Stimulated activated CD8-positive, alpha-beta memory T cell treated with anti-CD3 and anti-CD28 coated beads, Interleukin-7, amount 100 ng/mL, for 1 hour (primary cell): ENCODE measurements at places on chromosomes 16 and 17.

DNA sequence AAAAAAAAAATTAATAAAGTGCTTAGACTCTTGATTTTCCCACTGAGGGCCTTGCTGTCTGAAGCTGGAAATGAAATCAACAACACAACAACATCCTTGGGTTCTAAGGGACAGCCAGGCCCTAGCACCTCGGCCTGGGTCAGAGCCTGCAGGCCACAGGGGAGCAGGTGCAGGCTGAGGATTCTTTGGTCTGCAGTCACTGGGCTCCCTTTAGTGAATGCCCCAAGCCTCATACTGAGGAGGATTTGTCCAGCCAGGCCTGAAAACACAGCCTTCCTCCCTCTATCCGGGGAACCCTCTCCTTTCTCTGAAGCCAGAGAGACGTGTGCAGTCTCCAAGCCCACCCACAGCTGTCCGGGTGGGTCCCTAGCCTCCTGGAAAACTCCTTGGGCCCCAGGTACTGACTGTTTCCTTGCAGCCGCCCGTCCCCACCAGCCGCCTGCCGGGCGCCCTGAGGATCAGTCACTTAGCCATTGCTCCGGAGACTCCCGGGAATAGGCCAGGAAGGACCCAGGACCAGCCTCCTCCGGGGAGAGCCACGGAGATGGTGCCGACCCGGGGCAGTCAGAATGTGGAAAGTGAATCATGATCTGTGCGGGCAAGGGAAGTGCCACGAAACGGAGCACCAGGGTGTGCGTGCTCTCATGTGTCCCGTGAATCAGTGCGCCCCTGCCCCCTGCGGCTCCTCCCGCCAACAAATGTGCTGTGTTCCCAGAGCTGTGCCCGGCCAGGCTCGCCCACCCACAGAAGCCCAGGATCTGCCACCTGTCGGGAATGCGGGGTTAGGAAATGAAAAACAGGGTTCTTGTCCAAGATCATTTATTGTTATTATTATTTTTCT is 91.0 kb downstream of the RTN4RL1 start:
- DNase-seq = no peak

GRCh38 chr17:49444384-49444783 is 29.7 kb upstream of the PHB1 start:
- no peak for DNase-seq

- DNase-seq = no peak
These were observed 199.8 kb downstream of the CYLD start for GRCh38 chr16:50941681-50942080.

DNA sequence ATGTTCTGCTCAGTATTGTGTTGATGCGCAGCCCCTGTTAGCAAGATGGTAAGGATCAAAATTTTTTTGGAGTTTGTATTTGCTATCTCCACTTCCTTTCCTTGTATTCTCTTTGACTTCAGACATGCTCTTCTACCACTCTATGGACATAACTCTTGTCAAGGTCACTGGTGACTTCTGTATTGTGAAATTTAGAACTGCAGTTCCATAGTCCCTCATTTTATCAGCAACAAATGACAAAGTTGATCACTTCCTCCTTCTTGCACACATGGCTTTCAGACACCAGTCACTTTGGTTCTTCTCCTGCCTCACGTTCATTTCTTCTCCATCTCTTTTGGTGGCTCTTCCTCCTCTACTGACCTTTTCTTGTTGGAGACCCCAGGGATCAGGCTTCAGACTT is 21.1 kb downstream of the COX11 start:
- DNase-seq = no peak

GRCh38 chr16:50635505-50636392 is 45.4 kb downstream of the SNX20 start:
- DNase-seq = no peak

- DNase-seq = peak; percentile 41
These were observed 58.5 kb downstream of the TMEM235 start for GRCh38 chr17:78289802-78290363.

GRCh38 chr17:16471295-16471694 is 20.7 kb downstream of the LRRC75A start:
- no peak for DNase-seq

GRCh38 chr17:45357364-45357997 is 40.7 kb upstream of the MAP3K14 start:
- no peak for DNase-seq

DNA sequence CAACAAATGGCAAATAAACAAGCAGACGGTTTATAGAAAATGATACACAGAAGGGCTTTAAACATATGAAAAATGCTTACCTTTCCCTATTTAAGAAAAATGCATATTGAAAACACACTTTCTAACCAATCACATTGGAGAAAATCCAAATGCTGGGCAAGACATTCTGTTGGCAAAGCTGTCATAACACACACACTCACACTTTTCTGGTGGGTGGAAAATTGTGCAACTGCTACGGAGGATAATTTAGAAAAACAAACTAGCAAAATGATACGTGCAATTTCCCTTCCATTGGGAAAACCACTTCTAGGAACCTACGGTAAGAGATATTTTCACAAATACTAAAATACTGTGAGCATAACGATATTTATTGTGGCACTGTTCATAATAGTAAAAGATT is 9.8 kb upstream of the MYH3 start:
- no peak for DNase-seq

DNA sequence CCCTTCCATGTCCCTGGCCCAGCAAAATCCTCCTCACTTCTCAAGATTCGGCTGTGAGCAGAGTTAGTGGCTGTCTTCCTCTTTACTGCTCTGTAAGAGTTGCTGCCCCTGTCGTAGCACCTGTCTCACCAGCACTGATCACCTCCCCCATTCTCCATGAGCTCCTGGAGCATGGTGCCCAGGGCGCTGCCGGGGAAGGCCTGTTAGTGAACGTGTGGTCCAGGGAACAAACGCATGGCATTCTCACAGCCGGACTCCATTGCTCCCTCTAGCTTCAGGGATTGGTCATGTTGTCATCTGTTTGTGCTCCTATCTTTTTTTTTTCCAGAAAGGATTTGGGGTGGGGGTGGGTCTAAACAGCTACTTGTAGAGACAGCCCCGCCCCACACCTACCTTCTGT is 141.2 kb downstream of the CMIP start:
- DNase-seq = no peak

- no peak for DNase-seq
These were observed 27.0 kb downstream of the CDC27 start for GRCh38 chr17:47162013-47162622.

GRCh38 chr16:48681520-48681919 is 71.5 kb upstream of the N4BP1 start:
- DNase-seq = no peak

DNA sequence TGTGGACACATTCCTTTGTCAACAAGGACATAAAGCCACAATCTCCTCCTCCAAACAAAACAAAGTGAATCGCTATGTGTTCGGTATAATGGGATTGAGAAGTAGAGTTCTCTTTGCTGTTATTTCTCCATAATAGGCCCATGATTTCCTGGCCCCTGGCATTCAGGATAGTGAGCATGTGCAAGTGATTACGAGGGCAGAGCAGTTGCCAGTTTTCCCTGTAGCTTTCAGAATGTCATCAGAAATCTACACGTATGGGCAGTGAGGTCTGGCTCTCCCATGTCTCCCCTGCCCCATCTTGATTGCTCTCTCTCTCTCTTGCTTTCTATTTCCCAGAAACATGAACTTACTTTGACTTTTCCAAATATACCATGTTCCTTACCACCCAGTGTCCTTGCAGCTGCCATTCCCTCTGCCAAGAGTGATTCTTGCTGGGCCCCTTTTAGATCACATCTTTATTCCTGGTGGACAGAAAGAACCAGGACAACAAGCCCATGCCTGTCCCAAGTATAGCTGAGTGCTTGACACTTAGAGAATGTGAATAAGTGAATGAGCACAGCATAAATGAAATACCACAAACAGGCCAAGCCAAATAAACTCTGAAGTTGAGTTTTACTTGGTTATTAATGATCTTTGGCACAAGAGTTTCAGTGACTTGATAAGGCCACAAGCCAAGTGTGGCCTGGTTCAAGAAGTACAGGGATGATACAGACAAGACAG is 273.1 kb downstream of the CDH13 start:
- no peak for DNase-seq

DNA sequence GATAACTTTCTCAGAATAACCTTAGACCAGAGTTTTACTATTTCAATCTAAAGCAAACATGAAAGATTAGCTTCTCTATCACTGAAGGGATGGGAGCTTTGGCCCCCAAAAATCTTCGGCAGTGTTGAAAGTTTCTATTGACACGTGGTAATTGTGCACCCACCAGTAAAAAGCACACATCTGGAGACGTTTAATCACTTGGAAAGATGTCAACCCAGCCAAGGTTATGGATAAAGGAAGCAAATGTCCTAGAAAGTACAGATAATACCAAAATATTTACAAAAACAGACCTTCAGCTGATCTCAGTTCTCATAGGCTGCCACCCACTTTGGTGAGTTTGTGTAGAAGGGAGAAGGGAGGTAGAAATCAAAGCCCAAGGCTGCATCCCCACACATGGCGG is 5.3 kb downstream of the MYCBPAP start:
- no peak for DNase-seq

GRCh38 chr16:6247775-6248174 is 1084.9 kb upstream of the RBFOX1 start:
- no peak for DNase-seq

DNA sequence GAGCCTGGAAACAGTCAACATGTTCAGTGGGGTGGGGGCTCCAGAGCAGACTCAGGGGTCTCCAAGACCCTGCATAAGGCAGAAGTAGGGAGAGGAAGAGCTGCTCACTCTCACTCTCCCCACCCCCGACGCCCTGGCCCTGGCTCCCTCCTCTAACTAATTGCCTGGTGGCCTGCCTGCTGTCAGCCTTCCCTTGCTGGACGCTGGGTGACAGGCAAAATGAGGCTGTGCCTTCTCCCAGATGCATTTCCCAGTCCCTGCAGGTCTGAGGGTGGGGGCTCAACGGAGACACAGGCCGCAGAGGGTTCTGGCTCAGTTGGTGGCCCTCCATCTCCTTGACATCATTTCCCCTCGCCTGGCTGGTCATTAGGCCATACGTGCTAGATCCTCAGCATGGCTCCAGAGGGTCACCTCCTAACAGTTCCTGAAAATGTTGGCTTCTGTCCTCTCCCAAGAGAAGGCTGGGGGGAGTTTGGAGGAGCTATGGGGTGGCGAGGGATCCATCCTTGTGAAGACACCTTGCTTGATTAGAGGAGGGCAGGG is 1.4 kb downstream of the FMNL1 start:
- no peak for DNase-seq

DNA sequence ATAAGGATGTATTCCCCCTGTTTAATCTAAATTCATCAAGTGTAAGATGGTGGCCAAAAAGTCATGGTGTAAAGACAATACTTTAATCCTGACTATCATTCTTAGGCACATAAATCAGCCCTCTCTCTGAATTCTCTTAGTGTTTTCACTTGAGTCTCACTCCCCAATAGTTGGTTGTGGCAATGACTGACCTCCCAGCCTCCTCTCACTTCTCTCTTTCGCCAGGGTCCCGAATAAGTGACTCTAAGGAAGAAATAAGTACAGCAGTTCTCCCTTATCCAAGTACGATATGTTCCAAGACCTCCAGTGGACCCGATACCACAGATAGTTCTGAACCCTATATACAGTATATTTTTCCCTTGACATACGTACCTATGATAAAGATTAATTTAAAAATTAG is 335.3 kb downstream of the MAF start:
- no peak for DNase-seq

GRCh38 chr17:63919311-63919723 is 678 bp upstream of the GH1 start:
- peak; percentile 55 for DNase-seq

DNA sequence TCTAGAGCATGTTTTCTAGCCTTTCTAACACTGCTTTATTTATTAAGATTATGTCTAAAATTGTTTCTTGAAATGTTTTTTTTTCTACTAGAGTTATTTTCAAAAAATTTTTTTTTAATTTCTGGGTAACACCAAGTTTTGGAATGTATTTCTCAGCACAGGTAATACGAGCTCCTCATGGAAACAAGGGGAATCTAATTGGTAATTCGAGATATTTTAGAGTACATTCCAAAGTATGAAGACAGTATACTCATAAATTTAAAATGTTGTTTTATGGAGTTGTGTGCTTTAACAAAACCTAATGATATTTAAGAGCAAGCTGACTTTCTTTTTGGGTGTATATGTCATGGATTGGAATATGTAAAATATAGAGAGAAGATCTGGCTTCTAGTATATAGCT is 42.4 kb downstream of the OMG start:
- DNase-seq = no peak

- DNase-seq = no peak
These were observed 11.3 kb downstream of the CX3CL1 start for GRCh38 chr16:57383276-57384247.

DNA sequence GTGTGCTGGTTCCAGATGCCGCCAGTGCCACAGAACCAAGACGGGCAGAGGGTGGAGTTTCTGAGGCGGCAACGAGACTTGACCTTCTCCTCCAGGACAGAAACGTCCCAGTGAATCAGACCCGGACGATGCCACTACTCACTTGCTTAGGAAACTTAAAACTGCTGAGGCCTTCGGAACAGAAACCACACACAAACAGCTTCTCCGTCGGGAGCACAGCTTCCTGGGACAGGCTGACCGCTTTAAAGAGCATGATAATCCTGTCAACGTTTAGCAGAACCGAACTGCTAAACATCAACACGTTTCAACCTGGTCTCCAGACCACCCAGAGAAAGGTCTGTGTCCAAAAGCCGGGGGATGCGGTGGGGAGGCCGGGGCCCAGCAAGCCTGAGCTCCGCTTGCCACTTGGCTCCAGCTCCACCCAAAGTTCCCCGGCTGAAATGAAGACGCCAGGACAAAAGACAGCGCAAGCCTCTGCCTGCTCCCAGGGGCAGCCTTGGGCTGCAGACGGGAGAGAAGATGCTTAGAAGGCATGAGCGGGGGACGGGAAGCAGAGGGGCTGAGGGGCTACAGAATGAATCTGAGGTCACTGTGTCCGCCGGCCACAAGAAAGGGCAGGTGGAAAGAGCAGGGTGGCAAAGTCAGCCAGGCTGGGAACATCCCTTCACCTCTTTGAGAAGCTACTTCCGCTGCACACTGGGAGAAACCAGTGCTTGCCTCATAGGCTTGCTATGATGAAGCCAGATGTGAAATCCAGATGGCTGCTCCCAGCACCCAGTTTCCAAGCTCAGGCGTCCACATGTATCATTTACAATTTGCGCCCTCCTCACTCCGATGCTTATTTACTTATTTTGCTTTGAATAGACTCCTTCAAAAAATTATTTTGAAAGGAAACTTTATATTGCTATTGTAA is 69.0 kb downstream of the MRM3 start:
- no peak for DNase-seq

- DNase-seq = no peak
These were observed 1276.1 kb upstream of the CDH8 start for GRCh38 chr16:63312346-63312745.
